ENCODE measurements at places on chromosomes 12 and 14.

- no peak for DNase-seq
Measured at GRCh38 chr14:68124050-68124449, 304.5 kb downstream of the RAD51B start.

DNA sequence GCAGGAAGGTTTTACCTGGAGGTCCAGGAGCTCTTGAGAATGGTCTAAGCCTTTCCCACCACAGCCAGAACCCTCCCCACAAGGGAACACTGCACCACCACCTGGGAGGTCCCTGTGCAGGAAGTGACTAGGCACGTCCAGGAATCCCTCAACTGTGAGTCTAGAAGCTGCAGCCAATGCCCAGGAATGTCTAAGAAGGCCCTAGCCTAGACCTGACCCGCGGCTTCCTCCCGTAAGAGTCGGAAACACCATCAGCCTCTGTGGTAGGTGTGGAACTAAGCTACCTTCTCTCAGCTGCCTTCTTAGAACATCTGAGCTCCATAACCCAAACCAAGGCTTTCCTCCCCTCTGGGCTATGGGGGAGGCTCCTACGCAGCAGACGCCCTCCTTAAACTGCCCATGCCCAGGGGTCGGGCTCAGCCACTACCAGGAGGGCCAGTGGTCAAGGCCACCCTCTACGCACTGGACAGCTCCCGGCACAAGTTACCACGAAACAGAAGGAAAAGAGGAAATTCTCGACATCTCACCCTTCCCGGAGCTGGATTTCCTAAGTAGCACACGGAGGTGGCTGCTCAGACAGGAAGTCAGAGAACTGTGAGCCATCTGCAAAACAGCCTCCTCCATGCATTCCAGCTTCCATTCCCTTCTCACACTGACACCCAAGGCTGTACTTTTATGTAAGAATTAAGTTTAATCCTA, 25.5 kb downstream of the ZFYVE21 start:
- DNase-seq, result no peak

GRCh38 chr12:27460471-27460978, 14.0 kb downstream of the SMCO2 start:
- no peak for DNase-seq

- DNase-seq, result no peak
Measured at GRCh38 chr14:98960617-98961013, 311.4 kb downstream of the BCL11B start.

DNA sequence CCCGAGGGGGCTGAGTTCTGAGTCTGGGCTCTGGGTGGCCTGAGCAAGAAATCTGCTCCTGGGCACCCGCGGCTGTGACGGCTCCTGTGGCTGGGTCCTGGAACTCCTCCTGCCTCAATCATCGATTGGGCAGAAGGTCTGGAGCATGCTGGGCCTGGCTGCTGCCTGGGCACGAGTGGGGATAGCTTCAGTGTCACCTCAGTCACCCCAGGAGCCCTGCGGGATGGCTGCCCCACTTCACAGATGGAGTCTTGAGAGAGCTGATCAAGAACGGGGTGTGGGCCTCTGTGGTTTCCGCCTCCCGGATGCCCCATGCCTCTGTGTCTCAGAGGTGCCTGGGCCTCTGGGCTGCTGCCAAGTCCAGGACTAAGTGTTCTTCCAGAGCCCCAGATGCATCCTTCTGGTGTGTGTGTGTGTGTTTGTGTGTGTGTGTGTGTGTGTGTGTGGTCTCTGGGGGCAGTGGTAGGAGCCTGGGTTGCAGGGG, 185.6 kb upstream of the C14orf180 start:
- no peak for DNase-seq

DNA sequence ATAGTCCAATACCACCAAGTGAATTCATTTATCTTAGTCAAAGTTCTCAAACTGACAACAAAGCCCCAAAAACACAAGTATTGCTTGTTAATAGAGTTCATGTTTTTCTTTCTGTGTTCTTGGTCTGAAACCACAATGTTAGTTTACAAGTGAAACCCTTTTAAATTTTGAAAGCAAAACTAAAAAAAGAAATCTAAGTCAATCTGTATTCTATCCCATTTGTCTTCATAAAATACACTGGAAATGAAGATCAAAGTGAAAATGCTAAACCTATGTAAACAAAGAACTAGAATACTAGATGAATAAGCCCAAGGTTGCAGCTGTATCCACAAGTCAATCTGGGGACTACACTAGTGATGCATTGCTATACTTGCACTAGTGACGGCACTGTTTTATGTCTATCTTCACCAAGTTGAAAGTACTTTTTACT, 10.4 kb downstream of the MAP4K5 start:
- no peak for DNase-seq

DNA sequence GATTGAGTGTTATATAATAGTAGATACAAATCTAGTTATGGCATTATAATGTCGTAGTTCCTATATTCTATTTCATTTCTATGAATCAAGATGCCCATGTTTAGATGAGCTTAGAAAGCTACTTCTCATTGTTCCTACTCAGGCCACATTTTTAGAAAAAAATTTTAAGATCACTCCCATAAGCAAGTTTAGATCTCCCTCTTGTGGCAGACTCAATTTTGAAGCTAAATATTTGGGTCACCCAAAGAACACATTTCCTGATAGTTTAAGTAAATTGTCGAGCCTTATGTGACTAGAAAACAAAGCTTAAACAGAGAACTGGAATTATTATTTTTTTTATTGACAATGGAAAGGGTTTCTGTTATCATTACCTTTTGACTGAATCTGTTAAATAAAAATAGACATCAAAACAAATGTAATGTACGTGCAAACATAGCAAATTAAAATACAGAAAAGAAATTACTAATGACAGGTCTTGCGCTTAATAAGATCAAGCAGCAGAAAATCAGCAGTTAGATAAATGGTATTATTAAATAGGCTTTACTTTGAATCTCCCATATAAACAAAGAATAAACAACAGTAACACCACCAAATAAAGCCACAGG, 180.2 kb downstream of the ACSS3 start:
- DNase-seq, result no peak

- DNase-seq, result no peak
Measured at GRCh38 chr12:13154831-13155230, 41.7 kb upstream of the EMP1 start.

- peak; percentile 77 for DNase-seq
Measured at GRCh38 chr12:7017870-7018349, 366 bp downstream of the LPCAT3 start.

- no peak for DNase-seq
Measured at GRCh38 chr14:88986146-88986841, 161.8 kb downstream of the TTC8 start.

DNA sequence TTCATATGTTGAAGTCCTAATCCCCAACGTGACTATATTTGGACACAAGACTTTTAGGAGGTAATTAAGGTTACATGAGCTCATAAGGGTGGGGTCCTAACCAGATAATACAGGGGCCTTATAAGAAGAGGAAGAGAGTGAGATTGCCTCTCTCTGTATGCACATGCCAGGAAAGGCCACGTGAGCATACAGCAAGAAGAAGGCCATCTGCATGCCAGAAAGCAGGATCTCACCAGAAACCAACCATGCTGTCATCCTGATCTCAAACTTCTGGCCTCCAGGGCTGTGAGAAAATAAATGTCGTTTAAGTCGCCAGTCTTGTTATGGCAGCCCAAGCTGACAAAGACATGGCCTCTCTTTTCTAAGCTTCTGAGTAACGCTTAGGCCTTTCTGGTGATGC, 69.0 kb upstream of the GPHB5 start:
- DNase-seq, result no peak

GRCh38 chr12:56522411-56523193, 982 bp downstream of the RBMS2 start:
- DNase-seq, result no peak

DNA sequence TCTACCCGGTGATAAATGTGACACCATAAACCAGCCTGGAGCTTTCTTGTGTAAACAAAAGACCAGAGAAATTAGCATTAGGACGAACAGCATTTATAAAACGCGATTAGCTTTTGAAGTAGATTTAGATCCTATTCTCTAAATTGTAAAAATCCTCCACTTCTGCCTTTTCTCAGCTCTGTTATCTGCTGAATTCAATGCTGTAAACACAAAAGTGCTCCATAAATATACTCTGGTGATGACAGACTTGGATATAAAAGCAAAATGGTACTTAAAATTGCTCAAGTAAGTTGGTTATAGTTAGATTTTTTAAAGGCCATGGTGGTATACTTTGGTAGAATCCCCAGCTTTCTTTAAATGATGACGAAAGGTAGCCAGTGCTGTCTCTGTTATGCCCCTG, 114.6 kb upstream of the RMST start:
- DNase-seq, result no peak

DNA sequence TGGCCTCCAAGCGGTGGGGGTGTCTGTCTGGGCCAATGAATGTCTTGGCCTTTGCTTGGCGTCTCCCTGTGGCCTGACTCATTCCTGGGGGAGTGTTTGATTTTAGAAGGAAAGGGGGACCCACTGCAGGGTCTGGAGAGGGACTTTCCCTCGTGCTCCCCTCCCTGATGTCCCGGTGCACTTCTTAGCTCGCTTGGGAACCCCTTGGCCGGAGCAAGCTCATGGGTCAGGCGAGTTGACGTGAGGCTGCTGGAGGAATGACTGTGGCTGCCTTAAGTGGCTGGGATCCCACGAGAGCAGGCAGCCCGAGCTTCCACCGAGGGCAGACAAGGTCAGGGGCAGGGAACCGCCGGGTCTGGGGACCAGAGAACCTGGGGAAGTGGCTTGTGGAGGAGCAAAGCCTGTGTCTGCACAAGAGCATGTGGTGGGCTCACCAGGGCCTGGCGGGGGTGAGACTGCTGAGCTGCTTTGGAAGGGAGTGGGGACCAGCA, 218.4 kb upstream of the C14orf180 start:
- no peak for DNase-seq

GRCh38 chr14:104184506-104184905, 46.1 kb downstream of the KIF26A start:
- DNase-seq, result no peak

GRCh38 chr14:53655080-53655785, 301.4 kb downstream of the BMP4 start:
- peak; percentile 4 for DNase-seq

- DNase-seq, result no peak
Measured at GRCh38 chr14:36317650-36318049, 2.8 kb downstream of the MBIP start.

DNA sequence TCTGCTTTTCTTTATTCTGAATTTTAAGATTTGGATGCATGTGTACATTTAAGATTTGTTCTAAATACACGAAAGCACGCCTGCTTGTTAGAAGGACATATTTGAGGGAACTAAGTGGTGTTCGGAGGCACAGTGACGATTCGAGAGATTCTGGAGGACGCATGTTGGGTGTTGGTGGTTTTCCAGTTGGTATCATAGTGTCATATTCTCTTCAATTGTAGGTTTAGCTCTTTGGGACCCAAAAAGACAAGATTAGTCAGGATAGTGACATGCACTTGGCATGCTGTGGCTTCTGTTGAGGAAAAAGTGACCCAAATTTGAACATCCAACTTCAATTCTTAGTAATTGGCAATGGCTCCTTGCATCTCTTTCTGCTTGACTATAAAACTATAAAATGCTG, 30.1 kb downstream of the PRKCH start:
- no peak for DNase-seq

DNA sequence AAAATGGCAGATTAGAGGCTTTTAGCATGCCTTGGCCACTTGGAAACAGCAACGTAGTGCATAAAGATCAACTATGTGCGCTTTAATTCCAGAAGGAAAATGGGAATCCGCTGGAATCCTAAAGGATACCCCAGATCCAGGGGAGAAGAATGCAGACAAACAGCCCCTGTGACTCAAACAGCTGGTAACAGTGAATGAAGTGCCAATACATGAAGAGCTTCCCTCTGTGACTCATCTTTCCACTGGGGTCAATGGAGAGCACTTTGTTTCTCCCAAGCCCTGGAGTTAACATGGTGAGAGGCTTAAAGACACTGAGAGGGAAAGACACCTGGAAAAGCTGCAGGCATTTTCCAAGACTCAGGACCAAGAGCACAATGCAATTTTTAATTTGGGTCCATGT, 263.1 kb downstream of the CEP128 start:
- no peak for DNase-seq

GRCh38 chr14:89246290-89246689, 170.7 kb downstream of the FOXN3 start:
- DNase-seq, result no peak

DNA sequence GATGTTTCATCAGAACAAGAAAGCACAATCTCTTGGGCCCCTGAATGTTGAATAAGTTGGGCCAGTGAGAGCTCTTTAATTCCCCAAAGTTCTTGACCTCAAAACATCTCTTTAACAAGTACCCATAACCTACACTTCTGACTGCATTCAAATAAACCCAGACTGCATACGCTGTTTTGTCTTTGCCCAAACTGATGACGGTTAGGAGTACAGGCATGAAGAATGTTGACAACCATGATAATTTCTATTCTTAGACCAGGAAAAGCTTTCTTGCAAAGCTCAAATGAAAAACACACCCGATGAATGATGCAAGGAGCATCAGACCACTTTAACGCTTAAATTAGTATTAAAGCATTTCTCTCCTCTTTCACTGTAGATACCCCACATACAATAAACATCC, 11.7 kb upstream of the RAB3IP start:
- DNase-seq, result no peak

GRCh38 chr12:31749024-31749704, 20.3 kb upstream of the AMN1 start:
- DNase-seq, result no peak

DNA sequence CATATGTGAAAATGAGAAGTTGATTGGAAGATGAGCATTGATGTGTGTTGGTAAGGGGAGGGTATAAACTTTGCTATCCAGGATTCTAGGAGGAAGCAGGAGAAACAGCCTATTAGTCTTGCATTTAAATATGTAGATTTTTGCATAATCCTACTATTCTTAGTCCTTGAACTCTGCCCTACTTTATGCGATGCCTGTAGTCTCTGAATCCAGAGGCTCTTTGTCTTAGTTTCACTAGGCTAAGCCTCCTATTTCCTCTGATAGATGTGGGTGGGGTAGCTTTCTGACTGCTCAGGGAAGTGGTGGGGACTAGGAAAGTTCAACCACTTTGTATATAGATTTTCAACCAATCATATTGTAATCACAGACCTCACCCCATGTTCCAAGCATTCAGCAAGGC, 49.5 kb upstream of the KCNC2 start:
- no peak for DNase-seq

GRCh38 chr14:51738754-51739153, 87.0 kb downstream of the FRMD6 start:
- DNase-seq, result no peak

GRCh38 chr14:63174760-63175191, 29.5 kb upstream of the RHOJ start:
- DNase-seq, result peak; percentile 20

- no peak for DNase-seq
Measured at GRCh38 chr14:47846008-47846407, 170.6 kb upstream of the MDGA2 start.
